NCI-H1694 (cell line): ENCODE measurements at places on chromosomes 5 and 9.

DNA sequence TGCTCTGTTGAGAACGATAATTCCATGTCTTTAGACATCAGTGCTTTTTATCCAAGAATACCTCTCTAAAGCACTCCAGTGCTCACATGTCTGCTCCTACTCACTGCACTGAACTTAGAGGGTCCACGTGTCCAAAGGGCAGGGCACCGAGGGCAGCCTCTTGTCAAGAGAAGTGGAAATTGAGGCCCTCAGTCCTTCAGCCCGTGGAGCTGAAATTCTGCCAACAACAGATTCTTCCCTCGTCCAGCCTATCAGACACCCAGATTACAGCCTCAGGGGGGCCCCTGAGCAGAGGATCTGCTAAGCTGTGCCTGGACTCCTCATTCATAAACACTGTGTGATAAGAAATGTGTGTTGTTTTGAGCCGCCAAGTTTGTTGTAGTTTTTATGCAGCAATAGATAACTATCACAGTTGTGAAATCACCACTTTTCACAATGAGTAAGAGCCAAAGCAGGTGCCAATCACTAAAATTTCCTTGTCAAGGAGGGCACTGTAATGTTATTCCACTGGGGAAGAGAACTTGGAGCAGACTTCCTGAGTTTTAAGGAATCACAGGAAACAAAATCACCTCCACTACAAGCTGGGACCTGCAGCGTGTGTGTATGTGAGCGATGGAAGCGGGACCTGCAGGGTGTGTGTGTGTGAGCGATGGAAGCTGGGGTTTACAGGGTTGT, 58.8 kb upstream of the IGFBPL1 start:
- DNase-seq = no peak

DNA sequence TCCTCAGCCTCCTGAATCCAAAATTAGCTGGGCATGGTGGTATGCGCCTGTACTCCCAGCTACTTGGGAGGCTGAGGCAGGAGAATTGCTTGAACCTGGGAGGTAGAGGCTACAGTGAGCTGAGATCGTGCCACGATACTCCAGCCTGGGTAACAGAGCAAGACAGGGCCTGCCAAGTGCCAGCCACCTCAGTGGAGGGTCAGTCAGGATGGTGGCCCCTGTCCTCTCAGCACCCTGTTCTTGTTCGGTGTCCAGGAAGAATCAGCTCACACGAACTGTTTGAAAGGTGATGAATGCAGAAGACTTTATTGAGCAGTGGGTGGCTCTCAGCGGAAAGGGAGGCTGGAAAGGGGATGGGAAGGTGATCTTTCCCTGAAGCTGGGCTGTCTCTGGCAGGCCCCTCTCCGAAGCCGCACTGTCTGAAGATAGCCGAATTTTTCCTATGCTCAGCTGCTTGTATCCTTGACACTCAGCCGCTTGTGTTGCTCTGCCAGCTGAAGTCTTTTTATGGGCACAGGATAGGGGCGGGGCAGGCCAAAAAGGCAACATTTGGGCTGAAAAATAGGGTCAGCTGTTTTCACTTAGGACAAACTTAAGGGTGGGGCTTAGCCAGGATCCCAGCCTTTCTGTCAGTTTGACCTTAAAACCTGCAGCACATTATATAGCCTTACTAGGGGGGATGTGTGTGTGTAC, 50.9 kb downstream of the UBE2R2 start:
- no peak for DNase-seq

- no peak for DNase-seq
These were observed 18.7 kb downstream of the LCP2 start for GRCh38 chr5:170278611-170279458.

GRCh38 chr5:138502121-138502520, 36.8 kb downstream of the EGR1 start:
- no peak for DNase-seq

GRCh38 chr5:5738797-5739489, 316.5 kb downstream of the ICE1 start:
- DNase-seq = no peak

DNA sequence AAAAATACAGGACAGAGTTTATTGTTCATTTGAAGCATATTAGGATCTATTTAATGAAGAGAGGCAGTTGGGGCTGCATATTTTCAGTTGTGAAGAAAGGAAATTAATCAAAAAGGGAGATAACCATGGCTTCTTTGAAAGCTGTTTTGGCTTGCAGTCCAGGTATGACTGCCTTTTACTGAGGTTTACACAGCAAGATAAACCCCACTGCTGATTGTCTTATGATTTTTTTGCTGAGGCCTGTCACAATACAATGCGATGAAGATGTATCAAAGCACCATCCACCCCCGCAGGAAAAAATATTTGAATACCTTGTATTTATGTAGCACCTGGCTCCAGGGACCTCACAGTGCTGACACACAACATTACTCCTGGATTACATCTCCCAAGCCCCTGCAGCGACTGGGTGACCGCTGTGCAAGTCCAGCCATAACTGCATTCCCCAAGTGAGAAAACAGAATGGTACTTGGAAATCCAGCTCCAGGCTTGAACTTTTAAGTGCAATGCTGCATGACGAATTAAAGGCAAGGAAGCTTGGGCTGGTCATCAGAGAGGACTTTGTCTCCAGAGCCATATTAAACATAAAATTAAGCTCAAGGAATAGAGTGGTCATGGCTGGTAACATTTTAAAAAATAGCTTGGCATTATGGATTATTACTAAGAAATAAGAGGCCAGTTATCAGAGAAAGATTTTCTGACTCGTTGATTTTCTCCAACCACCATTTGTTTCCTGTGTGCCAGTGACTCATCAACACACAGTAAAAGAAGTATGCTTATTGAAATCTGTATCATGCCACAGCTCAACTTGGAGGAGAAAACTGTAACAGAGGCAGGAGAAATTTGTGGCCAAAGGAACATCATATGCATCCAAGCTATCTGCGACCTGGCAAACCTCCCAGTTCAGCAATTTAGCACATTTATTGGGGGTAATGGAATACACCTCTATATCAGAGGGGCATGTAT, 374.2 kb downstream of the MAN2A1 start:
- DNase-seq = no peak

DNA sequence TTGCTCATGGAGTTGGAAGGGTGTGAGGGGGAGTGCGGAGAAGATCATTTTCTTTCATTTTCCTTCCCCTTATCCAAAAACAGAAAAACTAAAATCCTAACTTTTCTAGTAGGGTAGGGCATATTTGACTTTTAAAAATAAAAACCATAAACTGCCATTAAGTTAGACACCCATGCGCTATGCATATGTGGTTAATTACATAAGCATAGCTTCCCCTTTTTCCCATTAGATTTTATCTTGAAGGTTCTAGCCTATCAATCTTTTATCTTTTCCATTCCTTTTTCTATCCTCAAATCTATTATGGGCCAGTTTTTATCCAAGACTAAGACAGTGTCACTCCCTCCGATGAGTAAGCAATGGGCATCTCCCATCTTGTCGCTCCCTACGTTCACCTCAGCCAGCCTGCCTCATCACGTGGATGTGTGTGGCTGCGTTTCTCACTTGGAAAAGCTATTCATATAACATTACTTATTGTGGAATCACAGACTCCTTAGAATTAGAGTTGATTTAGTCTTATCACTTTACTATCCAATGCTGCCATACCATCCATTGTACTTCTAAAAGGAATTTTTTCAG, 49.2 kb downstream of the PCSK5 start:
- no peak for DNase-seq

- DNase-seq = no peak
These were observed 21.3 kb downstream of the MSANTD3 start for GRCh38 chr9:100448266-100448665.

GRCh38 chr9:126805554-126806262, 868 bp downstream of the ZBTB43 start:
- DNase-seq = no peak

- DNase-seq = no peak
These were observed 450.3 kb upstream of the CLINT1 start for GRCh38 chr5:158309088-158309807.

- no peak for DNase-seq
These were observed 210.6 kb downstream of the AUH start for GRCh38 chr9:91150998-91151717.

GRCh38 chr5:179907556-179908324, at the start of gene TBC1D9B:
Gene TBC1D9B, minus strand, starts transcription at chr5:179907897. Its CDS starts 76 bp downstream, at chr5:179907821.
- no peak for DNase-seq

DNA sequence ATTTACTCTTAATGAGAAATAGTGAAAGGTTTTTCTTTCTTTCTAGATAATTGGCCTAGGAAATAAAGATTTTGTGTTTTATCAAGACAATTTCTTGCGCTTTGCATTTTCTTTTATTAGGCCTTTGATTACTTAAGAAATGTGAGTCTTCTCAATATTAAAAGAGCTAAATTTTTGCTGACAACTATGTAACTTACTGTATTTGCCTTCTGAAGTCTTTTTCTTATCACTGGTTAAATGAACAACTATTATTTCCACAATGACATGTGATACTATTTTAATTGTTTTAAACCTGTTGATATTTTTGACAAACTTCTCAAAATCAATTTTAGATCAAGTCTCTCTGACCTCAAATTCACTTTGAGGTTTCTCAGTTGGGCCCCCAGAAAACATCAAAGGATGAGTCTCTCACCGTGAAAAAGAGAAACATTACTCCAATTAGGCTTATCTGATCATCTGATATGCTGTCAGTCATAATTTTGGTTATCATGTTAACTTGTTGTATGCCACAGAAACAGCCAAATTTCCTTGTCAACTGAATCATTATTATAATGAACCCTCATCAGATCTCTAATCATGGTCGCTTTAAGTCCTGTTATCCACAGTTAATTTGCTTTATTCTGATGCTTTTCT, 48.8 kb downstream of the RAPGEF1 start:
- DNase-seq = no peak

DNA sequence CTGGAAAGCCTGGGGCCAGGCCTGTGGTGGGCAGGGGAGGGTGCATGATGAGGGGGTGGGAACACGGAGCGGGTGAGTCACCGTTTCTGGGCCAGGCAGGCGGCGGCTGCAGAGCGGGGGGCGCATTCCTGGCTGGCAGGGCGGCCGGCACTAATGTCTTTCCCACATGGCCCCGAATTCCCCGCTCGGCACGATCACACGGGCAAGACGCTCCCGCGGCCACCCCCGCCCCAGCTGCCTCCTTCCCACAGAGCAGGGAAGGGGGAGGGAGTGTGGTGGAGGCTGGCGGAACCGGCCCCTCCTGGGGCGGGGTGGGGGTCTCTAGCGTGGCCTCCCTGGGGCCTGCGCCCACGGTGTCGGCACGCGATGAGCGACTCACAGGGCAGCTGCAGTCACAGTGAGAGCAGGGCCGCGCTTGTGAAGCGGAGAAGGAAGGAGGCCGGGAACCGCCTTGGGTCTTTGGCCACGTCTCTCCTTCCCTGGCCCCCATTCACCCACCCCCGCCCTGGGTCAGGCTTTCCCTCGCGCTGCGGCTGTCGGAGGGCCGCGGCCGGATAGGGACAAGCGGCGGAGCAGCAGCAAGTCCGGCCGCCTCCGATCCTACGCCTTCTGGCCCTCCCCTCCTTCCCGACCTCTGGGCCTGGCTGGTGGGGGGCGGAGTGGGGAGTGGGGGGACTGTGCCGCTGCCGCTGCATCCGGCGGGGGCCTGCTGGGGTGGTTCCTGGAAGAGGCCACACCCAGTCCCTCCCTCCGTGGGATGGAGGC, 48.9 kb downstream of the CXXC5 start:
- DNase-seq = no peak

DNA sequence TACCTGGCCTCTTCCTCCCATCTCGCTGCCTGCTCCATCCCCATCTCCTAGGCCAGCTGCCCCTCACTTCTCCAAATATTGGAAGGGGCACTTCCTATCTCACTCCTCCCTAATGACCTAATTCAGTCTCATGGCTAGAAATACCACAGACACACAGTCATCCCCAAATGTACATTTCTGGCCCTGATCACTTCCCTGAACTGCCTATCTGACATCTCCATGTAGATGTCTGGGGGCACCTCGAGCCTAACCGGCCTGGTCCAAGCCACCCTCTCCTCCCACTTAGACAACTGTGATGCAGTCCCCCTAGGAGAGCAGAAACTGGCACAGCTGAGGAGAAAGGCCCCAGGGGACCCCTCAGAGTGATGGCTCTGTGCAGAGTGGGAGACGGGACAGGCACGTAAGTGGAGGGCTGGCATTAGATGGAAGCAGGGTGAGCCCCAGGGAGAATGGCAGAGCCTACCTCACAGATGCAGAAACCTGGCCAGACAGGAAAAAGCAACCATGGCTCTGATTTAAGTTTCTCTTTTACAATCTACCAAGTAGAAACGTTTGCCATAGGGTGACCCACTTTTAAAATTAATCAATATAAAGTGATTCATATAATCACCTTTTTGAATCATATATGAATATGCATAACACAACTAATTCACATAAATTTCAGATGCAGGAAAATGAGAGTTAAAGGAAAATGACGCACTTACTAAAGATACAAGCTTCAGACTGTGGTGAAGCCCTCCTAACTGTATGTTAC, 22.1 kb downstream of the CAMSAP1 start:
- DNase-seq = no peak

- no peak for DNase-seq
These were observed 48.0 kb downstream of the RUSC2 start for GRCh38 chr9:35537913-35538312.

GRCh38 chr9:18910435-18910834, 122.6 kb downstream of the SAXO1 start:
- no peak for DNase-seq

DNA sequence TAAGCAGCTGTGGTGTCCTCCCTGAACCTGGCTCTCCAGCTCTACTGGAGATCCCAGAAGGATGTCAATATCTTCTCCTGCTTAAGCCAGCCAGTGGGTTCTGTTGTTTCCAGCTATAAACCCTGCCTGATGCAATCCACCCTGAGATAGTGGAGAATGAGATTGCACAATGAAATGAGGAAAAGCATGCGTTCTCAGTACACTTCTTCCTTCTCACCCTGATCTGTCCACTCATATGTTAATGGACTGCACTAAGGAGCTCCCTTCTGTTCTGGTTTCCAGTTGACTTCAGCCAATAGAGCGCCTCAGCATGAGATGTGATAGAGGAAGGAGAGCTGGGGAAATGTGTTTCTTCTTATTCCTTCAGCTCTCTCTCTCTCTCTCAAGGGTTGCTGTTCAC, 40.0 kb upstream of the CDH6 start:
- no peak for DNase-seq

DNA sequence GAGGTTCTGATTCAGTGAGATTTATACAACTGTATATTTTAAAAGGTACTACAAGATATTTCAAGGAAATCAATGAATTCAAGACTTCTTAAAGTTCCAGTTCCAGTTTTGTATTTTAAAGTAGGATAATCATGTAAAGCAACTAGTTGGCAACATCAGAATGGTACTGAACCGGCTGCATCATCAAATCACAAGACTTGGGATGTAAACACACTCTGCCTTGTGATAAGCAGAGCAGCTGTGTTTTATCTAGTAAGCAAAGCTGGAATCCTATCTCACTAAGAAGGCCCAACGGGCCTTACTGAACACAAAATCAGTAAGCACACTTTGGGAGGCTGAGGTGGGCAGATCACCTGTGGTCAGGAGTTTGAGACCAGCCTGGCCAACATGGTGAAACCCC, 327.2 kb upstream of the NREP start:
- no peak for DNase-seq

- DNase-seq = no peak
These were observed 13.4 kb downstream of the PWWP2A start for GRCh38 chr5:160105686-160106360.
